Lower lobe of right lung (tissue), 2 donors: ENCODE measurements at places on chromosomes 4 and X. TPM values are rescaled to one million over a fixed set of nuclear protein-coding genes. Genes with fewer than 3 reads are reported as not detected.

Gene USP26
- not detected for total RNA-seq

Gene BMX
- total RNA-seq = 3.0 TPM

GRCh38 chrX:13994536-13995080 is 35.1 kb downstream of the GEMIN8 start:
- DNase-seq = no peak

GRCh38 chr4:73705056-73705432 is 35.3 kb upstream of the CXCL8 start:
- no peak for DNase-seq

- DNase-seq = no peak
These were observed 40.0 kb downstream of the FGFRL1 start for GRCh38 chr4:1051472-1051871.

- DNase-seq = no peak
These were observed 232.4 kb downstream of the LDB2 start for GRCh38 chr4:16665942-16666551.

Gene DCLK2
- 2.9 TPM for total RNA-seq

GRCh38 chr4:179307297-179308136 is 1865.3 kb upstream of the AGA start:
- DNase-seq = no peak
